WTC11 (cell line): ENCODE measurements at places on chromosomes 1 and 21. TPM values are rescaled to one million over a fixed set of nuclear protein-coding genes. Genes with fewer than 3 reads are reported as not detected.
A peak's percentile ranks its signal among the peaks of the same experiment; 100 is the strongest.

- no peak for DNase-seq
Measured at GRCh38 chr1:4512636-4513035, 141.8 kb upstream of the AJAP1 start.

DNA sequence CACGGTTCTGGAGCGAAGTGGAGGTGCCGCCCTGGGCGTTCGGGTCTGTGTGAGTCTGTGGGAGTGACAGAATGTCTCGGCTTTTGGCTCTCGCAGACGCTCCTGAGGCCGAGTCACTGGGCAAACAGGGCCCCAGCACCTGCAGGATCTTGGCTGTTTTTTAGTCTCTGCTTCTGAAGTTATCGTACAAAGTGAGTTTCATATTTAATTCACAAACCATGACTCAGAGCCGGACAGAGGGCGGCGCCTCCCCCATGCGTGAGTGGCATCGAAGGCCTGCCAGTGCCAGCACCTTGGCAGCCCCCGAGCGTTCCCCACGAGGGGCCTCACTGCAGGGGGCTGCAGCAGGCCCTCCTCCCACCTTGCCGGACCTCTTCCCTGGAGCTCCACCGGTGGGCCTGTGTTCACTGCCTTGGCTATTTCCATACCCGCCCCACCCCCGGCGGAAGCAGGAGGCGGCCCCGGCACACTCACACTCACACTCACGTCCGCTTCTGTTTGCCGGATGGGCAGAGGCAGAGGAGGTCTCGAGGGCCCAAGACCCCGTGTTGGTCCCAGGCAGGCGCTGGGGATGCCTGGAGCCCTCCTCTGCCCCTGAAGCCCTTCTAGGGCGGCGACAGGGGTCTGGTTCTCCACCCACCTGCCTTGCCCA is 56.3 kb downstream of the MORN1 start:
- DNase-seq, result no peak

Gene USH2A
- 0.07 to 0.37 TPM (median 0.32 TPM) in 3 replicates for total RNA-seq

Gene EDARADD
- total RNA-seq, result 4.5 to 5.0 TPM (median 4.6 TPM) in 3 replicates

- no peak for DNase-seq
Measured at GRCh38 chr1:171434717-171435346, 50.5 kb upstream of the PRRC2C start.

GRCh38 chr1:16266411-16267118 is 29.6 kb upstream of the CPLANE2 start:
- DNase-seq, result no peak

Gene CA14
- total RNA-seq, result 35.3 to 46.9 TPM (median 45.0 TPM) in 3 replicates

Gene B4GALT2
- total RNA-seq, result 66.7 to 72.2 TPM (median 66.9 TPM) in 3 replicates

DNA sequence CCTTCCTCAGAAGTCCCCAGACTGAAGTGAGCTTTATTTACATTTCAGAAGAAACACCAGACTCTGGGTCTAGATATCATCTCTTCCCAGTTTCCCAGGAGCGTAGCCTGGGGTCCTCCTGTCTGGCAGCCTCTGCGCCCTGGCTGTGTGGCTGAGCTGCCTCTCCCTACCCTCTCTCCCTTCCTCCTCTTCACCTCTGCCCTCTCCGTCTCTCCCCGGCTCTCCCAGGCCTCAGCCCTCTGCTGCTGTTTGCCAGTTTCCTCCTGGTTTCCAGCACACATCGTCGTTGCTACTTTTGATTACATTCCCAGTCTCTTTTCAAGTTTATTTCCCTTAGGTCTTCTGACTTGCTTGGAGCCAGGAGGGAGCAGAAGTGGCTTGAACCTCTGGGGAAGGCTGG is 91.1 kb upstream of the DISP3 start:
- DNase-seq, result no peak

Gene CELA3B
- total RNA-seq, result 4.4 to 6.7 TPM (median 5.0 TPM) in 3 replicates

DNA sequence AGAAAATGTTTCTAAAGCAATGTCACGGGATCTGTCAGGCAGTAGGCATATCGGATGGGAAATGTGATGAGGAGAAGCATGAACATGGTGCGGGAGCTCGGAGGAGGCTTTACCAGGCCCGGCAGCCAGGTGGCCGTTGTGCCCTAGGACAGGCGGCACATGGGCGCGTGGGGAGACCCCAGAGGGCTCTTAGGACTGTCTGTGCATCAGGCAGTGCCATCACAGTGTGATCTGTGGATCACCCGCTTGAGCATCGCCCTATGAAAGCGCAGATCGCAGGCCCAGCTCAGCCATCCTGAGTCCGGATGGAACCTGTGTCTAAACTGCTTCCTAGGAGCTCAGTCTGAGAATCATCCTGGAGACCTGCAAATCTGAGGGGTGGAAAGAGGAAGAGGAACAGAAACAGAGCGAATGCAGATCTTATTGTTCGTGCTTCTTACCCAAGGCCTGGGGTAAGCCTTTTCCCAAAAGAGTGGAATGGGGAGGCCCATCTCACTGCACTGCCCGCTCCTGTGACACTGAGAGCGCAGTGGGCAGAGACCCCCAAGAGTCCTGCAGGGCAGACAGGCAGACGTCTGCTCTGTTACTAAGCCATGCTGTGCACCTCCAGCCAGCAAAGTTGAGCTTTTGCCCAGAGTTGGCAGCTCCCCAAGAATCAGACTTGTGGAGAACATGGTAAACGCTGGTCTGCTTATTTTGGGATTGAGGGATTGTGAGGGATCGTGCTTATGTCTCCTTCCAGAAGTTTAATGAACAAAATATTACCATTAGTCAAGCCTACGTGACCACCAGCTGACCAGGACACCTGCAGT is 251.0 kb downstream of the RHOU start:
- no peak for DNase-seq

DNA sequence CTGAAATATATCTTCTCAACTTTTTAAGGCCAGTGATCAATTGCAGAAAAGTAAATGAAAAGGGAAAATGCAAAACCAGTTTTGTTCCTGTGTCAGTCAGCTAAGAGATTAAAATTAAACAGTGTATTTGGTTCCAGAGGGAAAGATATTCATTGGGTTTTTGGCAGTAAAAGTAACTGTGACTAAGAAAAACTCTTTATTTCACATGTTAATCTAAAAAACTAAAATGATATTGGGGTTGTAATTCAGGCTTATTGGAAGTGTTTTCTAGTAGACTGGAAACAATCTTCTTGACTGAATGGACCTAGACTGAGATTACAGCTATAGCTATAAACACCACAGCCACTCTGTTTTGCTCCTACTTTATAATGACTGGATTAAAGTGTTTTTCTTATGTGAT is 413.9 kb downstream of the ADGRL2 start:
- DNase-seq, result no peak

Gene RNF186
- total RNA-seq, result not detected in 3 replicates

DNA sequence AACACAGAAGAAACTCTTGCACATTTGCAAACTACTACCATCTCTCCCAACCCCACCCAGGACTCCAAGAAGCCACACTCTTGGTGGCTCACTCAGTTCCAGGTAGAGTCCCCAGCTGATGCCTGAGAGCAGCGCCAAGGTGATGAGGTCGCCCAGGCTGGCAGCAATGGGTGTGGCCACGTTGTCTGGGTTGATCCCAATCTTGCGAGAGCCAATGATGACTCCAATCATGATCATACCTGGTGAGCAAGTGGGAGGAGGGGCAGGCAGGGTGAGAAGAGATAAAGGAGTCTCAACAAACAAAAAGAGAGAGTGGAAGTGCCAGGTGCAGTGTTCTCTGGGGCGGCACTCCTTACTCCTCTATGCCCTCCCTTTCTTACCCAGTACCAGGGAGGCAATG is 14.4 kb downstream of the SLC41A1 start:
- DNase-seq, result no peak

Gene PODN
- 0.23 to 0.48 TPM (median 0.30 TPM) in 3 replicates for total RNA-seq

GRCh38 chr1:167258858-167259257 is 38.2 kb downstream of the POU2F1 start:
- DNase-seq, result no peak

DNA sequence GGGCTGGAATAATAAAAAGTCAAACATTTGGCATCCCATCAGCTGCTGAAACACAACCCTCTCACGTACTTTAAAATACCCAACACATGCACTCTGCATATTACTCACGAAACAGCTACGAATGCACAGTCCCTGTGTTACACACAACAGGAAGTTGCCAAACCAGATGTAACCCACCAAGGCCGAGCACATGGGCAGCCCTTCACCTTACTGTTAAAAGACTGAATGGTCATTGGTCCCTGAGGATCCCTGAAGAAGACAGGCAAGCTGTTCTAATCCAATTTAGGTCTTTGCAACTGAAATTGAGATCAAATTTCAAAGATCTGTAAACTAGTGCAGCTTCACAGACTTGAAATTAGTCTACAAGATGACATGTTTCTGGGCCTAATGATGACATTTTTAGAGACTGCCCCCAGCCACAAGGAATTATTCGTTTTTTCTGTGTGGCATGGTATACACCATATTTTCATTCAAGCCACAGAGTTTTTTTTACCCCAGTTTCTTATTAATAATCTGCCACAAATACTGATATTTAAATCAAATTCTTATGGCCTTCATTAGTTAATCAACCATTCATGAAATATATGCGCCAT is 25.6 kb upstream of the IER5 start:
- DNase-seq, result no peak

- peak; percentile 59 for DNase-seq
Measured at GRCh38 chr1:2528966-2529783, 888 bp downstream of the HES5 start.

GRCh38 chr1:198612471-198613260 is 26.2 kb upstream of the PTPRC start:
- no peak for DNase-seq

DNA sequence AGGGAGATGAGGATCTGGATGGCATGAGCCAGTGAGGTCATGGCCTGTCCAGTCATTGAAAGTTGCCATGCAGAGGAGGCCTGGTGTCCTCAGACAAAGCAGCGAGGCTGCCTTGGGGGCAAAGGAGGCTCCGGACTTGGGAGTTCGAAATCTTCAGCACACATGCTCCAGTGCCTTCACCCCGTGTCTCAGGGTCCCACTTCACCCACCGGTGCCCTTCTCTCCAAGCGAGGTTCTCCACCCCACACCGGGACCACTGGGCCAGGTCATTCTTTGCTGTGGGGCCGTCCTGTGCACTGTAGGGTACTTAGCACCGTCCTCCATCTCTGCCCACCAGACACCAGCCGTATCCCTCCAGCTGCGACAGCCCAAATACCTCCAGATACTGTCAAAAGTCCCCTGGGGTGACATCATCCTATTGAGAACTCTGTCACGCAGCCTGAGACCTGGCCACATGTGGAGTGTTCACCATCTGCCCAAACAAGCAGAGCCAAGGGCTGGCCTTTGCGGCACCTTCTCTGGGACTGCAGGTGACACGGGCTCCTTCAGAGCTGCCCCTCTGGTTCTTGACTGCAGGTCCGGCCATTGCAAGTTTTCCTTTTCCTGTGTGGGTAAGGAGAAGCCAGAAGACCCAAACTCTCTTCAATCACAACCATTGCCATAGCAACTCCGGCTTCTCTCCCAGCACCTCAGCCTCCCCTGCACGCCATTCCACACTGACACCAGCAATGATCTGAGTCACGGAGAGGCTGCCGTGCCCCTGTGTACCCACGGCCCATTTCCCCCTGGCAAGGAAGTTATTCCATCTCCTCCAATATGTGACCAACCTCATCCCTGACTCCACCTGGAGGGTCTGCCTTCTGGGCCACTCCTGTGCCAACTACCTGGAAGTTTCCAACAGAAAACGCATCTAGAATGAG is 20.4 kb upstream of the PDE9A start:
- no peak for DNase-seq

Gene CRYBG2
- 14.4 to 21.1 TPM (median 17.8 TPM) in 3 replicates for total RNA-seq

- no peak for DNase-seq
Measured at GRCh38 chr21:39489380-39489924, 37.7 kb downstream of the SH3BGR start.

GRCh38 chr1:152141971-152142584 is 16.9 kb downstream of the RPTN start:
- peak; percentile 38 for DNase-seq

Gene SLC35A3
- 14.1 to 15.9 TPM (median 14.5 TPM) in 3 replicates for total RNA-seq

GRCh38 chr1:213070406-213070805 is 19.4 kb downstream of the RPS6KC1 start:
- no peak for DNase-seq

Gene PIK3R3
- total RNA-seq, result 9.0 to 12.3 TPM (median 10.9 TPM) in 3 replicates

Gene SYPL2
- total RNA-seq, result 3.0 to 3.7 TPM (median 3.5 TPM) in 3 replicates

GRCh38 chr1:80893115-80893514 is 907.6 kb upstream of the ADGRL2 start:
- no peak for DNase-seq

Gene ADCY10
- 0.07 to 0.34 TPM in 2 of 3 replicates, not detected in the other for total RNA-seq

DNA sequence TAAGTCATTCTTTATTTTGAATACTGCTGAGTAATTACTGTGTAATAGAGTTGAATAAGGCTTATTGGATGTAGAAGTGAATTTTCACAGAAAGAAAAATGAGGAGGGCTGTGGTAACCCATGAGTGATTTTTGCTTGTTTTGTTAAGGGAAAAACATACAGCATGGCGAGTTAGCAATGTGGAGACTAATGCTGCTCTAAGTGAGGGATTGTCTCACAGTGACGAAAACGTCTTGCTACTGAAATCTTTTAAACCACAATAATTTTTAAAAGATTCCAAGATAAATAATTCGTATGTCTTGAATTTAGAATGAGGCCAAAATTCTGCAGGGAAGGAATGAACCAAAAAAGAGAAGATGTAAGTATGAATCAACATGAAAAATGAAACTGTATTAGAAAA is 16.2 kb upstream of the PLA2G4A start:
- DNase-seq, result no peak

Gene CCT8
- 329 to 335 TPM (median 333 TPM) in 3 replicates for total RNA-seq

GRCh38 chr1:205124726-205125125 is 2.9 kb upstream of the RBBP5 start:
- DNase-seq, result no peak
